ENCODE measurements at places on chromosomes 7 and 10.

- DNase-seq = no peak
These were observed 366.0 kb upstream of the SHH start for GRCh38 chr7:156178214-156178613.

- DNase-seq = no peak
These were observed 33.4 kb upstream of the OPTN start for GRCh38 chr10:13066527-13066926.

- DNase-seq = no peak
These were observed 79.0 kb downstream of the AUTS2 start for GRCh38 chr7:69677054-69677852.

- DNase-seq = no peak
These were observed 177.2 kb downstream of the SEM1 start for GRCh38 chr7:96532428-96532935.

- DNase-seq = no peak
These were observed 11.7 kb downstream of the VWA2 start for GRCh38 chr10:114250716-114251115.

DNA sequence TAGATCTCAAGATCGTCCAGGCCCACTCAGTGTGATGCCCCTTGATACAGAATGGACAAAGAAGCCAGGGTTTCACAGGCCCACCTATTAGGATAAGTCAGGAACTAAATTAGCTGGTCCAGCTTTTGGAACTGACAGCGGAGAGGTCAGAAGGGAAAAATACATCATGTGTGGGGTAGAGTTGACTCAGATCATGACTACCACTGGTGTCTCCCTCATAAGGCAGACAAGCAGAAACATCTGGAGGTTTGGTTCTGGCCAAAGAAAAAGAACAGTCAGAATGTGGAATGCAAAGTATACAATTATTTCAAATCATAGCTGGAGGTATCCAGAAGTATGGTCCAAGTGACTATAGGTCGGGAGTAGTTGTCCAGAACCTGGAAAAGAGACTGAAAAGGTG, 621.1 kb upstream of the CELF2 start:
- no peak for DNase-seq

- DNase-seq = no peak
These were observed 157.8 kb downstream of the FGFR2 start for GRCh38 chr10:121440461-121440860.

DNA sequence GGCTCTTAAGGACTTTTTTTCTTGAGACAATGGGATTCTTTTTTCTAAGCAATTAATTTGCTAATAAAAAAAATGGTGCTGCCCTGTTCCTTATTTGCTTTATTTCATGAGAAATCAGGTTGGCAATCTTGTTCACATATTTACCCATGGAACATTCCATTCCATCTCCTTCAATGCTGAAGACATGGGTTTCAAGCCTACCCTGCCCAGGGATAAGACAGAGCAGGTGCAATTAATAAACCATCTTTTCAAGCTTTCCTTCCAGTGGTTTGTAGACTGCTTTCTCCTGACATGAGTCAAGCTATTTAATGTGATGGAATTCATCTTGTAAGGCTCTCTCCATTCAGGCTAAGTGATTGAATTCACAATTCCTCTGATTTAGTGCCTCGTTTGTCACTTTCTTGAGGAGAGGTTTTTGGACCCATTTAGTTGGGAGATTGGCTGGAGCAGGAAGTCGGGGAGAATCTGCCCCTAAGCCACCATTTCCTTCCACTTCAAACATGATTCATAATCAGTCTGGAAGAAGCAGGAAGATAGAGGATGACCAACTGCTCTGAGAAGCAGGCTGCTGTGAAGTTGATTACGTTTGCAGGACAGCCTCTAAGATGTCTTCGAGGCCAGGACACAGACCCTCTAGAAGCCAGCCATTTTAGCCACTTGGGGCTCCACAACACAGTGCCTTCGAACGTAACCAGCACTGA, 552.4 kb upstream of the GALNT17 start:
- no peak for DNase-seq

DNA sequence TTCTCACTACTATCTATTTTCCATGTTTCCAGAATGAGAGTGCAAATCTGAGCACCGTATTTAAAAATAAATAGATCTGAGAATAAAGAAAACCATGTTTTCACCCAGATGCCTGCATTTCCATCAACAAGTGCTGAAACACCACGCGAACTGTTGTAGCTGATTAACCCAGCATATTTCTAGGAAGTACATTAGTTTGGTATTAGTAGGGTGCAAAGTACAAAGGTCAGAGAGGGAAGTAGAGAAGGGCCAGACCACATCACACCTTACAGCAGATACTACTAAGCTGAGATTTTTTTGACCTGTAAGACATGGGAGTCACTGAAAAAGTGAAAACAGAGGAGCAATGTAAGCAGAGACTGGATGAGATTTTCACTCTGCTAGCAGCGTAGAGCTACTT, 181.3 kb downstream of the IMMP2L start:
- no peak for DNase-seq

DNA sequence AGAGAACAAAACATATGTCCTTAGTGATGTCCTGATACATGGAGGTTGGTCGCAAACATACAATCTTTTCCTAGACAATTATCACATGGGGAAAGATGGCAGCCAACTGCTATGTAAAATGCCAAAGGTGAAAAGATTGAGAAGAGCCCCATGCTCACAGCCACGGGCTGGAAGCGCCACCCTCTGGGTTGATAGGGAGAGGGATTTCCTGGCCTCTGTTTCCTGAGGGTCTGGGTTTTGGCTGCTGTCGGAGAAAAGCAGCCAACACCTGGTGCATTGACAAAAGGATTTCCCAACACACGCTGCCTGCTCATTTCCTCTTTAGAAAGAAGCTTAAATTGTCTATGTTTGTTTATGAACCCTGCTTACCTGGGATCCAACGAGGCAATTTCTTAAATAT, 43.8 kb downstream of the ITIH5 start:
- DNase-seq = no peak

- no peak for DNase-seq
These were observed 5.7 kb downstream of the GLRX3 start for GRCh38 chr10:130141878-130142277.

GRCh38 chr7:98250789-98251188, 1.2 kb downstream of the TECPR1 start:
- no peak for DNase-seq

- no peak for DNase-seq
These were observed at the start of gene KMT2C for GRCh38 chr7:152435384-152436110. KMT2C (minus strand) TSS chr7:152436003; CDS start chr7:152435786, 217 bp downstream.

DNA sequence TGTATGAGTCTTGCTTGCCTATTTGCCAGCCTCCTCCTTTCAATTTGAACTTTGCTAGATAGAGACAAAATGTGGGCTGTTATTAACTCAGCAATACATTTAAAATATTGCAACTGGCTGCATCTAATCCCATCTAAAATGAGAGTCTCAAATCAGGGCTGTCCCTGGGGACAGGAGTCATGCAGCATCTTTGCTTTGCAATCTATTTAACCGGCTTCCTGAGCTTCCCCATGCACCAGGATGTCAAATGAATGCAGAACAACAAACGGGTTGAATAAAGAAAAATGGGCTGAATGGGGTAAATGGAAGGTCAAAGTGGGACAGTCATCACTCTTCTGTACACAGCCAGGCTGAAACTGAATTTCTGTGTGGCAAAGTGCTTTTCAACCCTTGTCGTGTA, 89.2 kb downstream of the AOAH start:
- no peak for DNase-seq

GRCh38 chr10:114956466-114956865, 18.5 kb downstream of the TRUB1 start:
- DNase-seq = no peak

DNA sequence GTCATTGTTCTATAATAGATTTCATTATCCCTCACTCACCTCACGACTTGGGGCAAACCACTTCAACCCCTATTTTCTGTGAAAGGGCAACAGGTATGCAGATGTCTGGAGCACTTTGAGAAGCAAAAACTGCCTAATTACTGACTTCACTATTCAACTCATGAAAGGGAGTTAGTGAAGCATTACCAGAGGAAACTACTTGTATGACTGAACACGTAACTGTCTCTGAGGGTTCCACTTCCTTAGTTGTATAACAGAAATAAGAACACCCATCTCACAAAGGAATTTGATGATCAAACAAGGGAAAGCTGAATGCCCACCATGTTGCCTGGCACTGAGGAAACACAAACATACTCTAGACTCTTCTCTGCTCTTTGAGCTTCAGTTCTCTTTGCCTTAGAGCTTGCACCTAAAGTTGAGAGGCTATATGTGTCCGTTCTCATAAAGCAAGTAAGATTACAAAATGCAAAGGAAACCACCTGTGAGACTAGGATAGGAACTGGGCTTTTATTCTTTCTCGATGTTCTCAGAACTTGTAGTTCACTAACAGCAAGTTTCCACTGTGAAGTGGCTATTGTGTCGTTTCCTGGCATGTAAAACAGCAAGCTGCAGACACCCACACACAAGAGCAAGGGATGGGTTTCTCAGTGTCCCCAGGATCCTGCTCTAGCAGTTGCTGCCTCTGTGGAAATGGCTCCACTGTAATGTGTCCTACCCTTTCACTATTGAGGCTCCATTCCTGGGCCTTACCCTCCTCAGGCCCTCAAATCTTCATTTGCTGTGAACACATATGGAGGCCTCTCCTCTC, 2.6 kb downstream of the TMEM243 start:
- DNase-seq = no peak

- no peak for DNase-seq
These were observed 78.6 kb downstream of the LCOR start for GRCh38 chr10:96910488-96911395.

DNA sequence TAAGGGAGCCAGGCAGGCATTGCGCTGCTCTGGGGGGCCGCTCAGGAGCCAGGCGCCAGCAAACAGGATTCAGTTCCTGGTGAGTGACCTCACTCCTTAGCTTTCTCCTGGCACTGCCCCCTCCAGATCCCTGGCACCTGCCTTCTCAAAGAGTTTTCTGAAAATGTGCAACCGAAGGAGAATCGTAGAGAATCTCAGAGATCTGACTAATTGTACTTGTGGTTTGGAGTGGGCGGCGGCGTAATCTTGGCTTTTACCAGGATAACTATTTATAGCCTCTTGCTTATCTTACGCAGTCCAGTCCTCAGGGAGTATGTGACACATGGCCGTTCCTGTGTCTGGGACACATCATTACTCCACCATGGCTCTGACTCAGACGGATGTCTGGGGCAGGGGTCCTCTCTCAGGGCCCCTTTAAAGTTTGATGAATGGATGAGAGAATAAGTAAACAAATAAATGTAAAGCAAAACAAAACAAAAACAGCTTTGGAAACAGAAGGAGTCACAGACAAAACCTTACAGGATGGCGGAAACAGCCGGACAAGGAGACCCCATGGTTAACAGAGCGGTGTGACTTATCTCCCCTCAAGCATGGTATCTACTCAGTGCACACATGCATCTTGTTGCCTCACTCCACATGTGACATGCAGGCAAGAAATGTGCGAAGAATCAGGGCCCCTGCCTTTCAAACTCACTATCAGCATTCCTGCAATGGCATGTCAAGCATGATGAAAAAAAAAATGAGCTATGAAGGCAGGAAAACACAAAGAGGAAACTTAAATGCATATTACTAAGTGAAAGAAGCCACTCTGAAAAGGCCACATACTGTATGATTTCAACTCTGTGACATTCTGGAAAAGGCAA, 99.7 kb downstream of the TNS3 start:
- no peak for DNase-seq

- no peak for DNase-seq
These were observed 31.0 kb downstream of the BET1 start for GRCh38 chr7:93973134-93973533.

GRCh38 chr7:88281749-88282148, 24.9 kb downstream of the STEAP4 start:
- DNase-seq = no peak

Measured in NCI-H1436 treated with DMSO at 0.1 percent for 48 hours (cell line).